ENCODE measurements at places on chromosomes 5 and 9.

DNA sequence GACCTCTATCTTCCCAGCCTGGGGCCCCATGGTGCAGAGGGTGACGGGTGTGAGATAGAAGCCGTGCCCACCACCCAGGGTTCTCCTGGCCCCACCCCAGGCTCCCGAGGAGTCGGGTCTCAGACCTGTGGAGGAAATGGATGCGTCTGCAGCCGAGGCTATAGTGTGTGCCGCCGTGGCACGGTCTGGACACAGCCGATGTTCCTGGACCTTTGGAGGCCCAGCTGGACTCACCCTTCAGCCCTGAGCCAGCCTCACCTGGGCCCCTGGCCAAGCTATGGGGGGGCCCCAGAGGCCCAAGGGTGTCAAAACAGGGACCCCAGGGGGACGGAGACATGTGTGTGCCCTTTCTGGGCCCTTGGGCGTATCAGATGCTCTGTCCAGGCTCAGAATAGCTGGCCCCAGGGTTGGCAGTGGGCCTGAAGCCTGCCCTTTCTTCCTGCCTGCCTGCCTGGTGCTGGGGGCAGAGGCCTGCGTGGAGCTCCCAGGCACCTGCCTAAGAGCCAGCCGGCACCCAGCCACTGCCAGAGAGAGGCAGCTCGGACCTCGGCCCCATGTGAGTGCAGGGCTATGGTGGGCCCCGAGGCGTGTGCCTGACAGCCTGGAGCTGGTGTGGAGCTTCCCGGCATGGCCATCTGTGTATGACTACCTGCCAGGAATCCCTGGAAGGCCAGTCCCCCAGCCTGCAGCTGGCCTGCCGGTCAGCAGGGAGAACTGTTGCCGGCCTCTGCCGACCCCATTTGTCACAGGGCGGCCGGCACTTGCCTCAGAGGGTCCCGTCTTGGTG, 41.8 kb downstream of the KCNT1 start:
- DNase-seq = no peak

GRCh38 chr5:125969011-125969813, 454.0 kb upstream of the GRAMD2B start:
- DNase-seq = no peak

DNA sequence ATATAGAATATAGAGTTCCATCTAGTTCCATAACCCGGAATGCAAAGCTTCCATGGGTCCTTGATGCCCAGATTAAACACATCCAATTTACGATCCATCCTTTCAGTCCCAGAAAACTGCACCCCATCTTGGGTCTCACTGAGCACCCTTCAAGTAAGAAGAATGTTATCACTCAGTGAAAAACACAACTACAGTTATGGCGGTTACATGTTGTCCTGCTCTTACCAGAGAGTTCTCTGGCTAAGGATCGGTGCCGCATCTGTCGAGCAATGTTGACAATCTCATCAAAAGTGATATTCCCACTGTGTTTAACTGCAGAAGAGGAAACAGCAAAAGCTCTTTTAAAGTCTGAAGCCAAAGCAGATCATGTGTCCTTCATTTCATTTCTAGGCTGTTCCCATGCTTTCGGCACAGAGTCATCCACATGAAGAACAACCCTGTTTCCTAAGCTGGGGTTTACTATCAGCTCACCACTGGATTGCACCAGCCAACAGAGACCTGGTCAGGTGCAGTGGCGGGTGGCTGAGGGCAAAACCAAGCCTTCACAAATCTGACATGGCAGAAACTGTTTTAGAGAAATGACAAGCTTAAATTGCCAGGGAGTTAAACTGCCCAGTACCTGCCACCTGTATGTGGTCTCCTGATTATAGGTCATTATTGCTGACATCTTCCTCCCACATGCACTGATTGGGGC, 2.9 kb downstream of the RPL12 start:
- no peak for DNase-seq

DNA sequence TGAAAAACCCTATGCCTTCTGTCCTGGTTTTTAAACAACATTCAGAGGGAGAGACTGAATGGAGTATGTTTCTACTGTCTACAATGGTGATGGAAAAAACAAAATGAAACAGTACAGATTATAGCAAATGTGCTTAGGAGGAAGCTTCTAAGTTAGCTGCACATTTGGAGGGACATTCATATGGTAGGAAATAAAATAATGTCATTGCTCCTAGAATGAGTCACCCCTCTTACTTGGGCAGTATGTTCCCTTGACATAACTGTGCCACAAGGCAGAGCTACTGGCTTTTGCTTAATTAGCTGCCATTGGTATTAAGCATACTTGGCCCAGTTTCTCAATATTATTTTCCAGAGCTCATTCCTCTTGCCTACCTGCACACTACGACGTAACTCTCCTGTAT, 128.9 kb downstream of the GDNF start:
- no peak for DNase-seq

- no peak for DNase-seq
Observed at GRCh38 chr5:144142139-144142823, 28.2 kb downstream of the YIPF5 start.

- no peak for DNase-seq
Observed at GRCh38 chr5:148542812-148543211, 111.5 kb downstream of the HTR4 start.

DNA sequence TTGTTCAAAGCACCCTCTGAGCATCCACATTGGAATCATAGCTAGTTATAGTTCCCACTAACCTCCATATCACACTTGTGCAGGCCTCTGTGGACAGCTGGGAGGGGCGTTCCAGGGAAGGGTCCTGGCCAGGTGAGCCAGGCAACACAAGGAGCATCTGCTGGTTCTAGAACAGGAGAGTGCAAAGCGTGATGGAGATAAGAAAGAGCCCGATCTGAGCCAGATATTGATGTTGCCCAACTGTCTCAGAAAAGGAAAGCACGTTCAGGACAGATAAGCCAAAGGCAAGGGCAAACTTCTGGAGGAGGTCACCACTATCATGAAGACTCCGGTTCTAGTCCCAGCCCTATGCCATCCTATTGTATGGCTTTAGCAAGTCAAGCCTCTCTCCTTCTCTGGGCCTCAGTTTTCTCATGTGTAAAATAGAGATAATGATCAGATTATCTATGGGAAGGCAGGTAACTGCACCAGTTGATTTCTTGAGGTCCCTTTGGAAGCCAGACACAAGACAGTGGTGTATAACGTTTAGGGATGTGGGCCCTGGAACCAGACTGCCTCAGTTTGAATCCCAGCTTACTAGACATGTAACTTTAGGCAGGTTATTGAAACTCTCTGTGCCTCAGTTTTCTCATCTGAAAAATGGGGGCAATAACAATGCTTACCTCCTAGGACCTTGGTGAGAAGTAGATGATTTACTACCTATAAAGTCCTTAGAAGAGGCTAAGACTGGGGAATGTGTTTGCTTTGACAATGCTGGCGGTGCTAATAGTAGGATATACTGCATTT, 19.8 kb downstream of the GABBR2 start:
- no peak for DNase-seq

DNA sequence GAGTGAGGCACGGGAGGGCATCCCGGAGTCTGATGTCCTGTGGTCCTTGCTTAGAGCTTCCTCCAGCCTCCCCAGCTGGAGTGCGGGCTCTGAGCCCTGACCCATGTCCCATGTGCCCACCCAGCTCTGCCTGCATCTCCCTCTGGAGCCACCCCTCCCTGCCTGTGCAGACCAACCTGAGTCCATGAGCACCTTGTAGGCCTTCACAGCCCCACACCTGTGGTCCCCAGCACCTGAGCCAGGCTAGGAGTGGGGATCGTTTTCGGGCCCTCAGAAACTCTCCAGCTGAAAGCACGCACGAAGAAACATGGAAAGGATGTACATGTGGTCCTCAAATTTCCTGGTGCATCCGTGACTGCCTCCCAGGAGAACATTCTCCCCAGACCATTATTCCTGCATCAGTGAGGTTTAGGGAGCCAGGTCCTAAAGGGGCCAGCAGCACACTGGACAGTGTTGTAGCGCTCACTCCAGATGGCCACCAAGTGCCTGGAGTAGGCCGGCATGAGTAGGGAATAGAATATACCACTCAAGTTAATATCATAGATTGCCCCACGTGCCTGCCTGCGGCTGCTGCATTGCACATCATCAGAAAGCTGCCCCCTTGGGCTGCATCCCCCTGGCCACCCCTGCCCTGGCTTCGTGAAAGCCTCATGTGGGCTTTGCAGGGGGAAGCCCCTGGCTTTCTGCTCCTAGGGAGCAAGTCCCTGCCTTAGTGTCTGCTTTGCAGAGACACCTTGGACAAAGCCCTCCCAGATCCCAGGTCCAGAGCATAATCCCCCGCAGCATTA, 80.6 kb downstream of the WNK2 start:
- no peak for DNase-seq

DNA sequence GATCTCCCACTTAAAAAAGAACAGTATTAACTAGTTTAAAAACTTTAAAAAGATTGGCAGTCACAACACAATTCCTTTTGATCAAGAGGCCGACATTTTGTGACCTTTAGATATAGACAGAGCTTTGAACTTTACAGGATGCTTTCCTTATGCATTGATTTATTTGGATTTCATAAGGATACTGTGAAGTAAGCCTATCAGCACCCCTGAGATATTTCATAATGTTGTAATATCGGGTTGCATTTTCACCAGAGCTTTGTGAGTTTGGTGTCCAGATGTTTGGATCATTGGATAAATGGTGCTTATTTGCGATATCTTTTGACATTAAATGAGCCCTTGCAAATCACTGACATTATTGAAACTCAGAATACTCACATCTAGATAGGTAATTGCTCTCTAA, 7.7 kb downstream of the PALM2AKAP2 start:
- DNase-seq = no peak

GRCh38 chr5:147659166-147659929, 123.2 kb downstream of the JAKMIP2 start:
- DNase-seq = no peak

GRCh38 chr5:14452685-14453454, 128.7 kb upstream of the OTULINL start:
- DNase-seq = no peak

Measured in amygdala (tissue), 56 donors.